ENCODE measurements at places on chromosomes 13 and 19.

GRCh38 chr13:76954538-76954937 lies 6.2 kb downstream of the ACOD1 start:
- no peak for DNase-seq

GRCh38 chr19:19217099-19217498 lies 5.3 kb downstream of the NCAN start:
- DNase-seq: no peak

DNA sequence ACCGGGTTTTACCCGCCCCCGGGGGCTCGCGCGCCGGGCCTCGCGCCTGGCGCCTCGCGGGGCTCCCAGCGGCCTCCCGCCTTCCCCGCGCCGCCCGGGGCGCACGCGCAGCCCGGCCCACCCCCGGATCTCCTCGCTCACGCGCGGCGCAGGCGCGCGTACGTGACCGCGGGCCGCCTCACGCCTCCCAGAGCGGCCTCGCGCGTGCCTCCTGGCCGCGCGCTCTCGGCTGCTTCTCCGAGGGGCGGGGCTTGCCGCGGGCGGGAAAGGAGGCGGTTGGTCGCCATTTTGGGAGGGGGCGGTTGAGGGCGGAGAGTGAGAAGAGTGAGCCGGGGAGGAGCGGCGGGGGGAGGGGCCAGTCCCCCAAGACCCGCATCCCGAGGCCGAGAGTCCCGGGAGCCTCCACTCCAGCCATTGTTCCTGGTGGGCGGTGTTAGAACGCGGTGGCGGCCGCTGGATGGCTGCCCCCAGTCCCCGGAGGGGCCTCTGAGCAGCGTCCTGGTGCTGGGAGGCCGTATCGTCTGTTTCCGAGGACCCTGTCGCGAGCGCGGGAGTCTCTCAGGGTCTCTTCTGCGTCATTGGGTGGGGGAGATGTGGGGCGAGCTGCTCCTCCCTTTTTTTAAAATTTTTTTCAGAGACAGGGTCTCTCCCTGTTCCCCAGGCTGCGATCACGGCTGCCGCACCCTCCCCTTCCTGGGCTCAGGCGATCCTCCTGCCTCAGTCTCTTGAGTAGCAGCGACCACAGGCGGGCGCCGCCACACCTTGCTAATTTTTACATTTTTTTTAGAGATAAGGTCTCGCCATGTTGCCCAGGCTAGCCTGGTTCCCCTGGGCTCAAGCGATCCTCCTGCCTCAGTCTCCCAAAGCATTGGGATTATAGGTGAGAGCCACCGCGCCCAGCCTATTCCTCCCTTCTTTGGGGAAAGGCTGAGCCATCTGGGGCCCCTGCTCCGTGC lies at the start of gene ZNF541:
Gene ZNF541, minus strand, starts transcription at position 78 of the 956 bp plus-strand sequence. CDS start 17,292 bp downstream, outside the sequence.
- no peak for DNase-seq

- no peak for DNase-seq
Observed at GRCh38 chr19:12715929-12716328, 7.8 kb downstream of the TNPO2 start.

DNA sequence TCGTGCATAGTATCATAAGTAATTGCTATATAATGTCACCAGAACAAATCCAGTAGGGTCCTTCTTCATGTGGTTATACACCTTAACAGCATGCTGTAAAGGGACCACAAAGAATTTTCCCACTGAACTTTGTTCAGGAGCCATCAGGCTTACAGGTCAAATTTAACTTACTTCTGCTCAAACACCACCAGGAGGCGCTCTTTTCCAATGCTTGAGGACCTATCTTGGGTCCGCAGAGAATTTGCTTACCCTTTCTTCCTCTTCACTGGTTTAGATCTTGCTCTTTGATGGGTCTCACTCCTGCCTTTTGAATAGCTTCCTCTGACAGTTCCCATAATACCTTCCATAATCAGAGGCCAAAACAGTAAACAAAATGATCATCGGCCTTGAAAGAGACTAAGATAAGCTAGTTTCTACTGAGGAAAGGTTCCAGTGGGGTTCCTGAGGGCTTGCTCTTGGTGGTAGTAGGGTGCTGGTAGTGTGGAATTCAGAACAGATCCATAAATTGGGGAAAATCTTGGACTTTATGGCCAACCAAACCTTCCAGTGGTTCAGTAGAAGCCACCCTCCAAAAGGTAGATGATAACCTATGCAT lies 37.4 kb downstream of the SCGB2B2 start:
- peak; percentile 46 for DNase-seq

DNA sequence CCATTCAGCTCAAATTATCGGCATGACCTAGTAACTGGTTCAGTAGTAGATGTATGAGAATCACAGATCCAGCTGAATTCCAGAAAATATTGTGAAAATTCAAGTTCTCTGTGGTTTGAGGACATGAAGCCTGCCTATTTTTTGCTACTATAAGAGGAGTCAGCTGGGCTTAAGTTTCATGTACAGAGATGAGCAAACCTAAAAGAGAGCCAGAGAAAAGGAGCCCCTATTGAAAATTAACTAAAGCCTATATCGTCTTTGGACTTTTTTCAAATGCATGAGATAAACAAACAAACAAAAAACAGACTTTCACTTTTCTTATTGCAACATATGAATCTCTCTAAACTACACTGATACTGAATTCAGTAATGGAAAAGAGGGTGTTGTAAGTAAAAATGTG lies 106.8 kb upstream of the SPRY2 start:
- no peak for DNase-seq

- no peak for DNase-seq
Observed at GRCh38 chr19:46402725-46403124, 10.6 kb downstream of the CCDC8 start.

GRCh38 chr13:46121033-46121432 lies 16.2 kb upstream of the CPB2 start:
- DNase-seq: no peak

DNA sequence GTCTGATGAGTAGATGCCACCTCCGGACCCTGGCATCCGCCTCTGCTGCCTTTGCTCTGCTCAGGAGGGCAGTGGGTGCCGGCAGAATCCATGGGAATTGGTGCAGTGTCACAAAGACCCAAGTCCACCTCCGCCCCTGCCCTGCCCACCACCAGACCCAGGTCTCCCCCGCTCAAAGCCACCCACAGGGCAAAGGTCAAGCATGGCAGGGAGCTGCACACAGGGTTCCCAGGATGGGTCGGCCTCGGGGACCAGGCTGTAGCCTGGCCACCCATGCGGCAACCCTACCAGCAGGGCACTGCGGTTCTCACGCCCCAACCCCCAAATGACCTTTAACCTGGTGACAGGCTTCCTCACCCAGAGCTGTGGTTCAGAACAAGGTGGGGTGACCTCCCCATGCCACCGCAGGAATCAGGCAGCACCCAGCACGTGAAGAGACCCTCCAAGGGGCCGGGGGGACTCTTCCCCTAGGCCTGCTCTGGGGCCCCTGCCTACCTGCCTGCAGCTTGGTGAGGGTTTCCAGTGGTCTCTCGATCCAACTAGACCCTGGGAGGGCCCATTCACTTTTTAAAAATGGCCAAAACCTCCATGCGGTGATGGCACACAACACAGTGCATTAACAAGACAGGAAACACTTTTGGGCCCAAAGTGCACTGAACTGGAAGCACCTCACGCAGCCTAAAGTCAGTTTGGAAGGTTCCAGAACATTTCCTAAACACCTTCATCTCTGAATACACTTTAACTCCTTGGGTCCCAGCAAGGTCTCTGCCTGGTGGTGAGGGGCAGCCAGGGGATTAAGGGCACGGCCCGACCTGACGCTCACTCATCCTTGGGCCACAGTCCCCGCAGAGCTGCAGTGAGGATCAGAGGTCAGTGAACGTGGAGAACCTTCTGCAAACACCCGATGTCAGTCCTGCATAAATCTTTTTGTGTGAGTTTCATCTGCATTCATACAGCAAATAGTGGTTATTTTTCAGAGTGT lies 11.0 kb downstream of the GAS6 start:
- no peak for DNase-seq

DNA sequence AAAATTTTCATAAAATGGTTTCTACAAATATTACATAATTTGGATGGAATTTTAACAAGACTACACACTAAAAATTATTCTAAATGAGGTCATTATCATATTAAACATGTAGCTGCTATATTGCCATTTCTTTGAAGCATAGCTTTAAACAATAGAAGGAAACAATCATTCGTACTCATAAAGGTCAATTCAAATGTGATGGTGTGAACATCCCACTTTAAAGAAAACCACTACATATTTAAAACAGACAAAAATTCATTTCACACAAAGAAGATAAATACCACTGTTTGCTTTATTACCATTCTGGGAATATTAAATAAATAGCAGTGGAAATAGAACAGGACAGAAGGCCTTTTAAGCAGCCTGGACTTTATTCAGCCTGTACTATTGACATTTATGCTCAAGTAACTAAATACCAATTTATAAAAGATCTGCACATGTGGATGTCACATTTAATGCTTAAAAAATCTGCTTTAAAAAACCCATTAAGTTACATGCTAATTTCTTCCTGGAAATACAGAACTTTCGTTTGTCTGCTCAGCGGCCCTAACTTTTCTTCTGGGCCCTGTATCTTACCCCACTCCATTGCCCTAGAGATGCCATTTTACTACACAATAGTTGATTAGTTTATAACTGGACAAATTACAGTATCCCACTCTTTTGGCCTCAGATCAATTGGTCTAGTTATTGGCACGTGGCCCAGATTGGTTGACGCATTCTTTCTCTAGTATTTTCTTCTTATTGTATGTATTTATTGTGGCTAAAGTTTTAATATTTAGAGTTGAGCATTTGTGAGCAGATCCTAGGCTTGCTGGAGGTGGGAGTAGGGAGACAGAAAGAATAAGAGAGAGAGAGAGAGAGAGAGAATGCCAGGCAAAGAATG lies 215.1 kb upstream of the SPRY2 start:
- DNase-seq: no peak
